ENCODE measurements at places on chromosomes 16 and 17. TPM values are rescaled to one million over a fixed set of nuclear protein-coding genes. Genes with fewer than 3 reads are reported as not detected.

DNA sequence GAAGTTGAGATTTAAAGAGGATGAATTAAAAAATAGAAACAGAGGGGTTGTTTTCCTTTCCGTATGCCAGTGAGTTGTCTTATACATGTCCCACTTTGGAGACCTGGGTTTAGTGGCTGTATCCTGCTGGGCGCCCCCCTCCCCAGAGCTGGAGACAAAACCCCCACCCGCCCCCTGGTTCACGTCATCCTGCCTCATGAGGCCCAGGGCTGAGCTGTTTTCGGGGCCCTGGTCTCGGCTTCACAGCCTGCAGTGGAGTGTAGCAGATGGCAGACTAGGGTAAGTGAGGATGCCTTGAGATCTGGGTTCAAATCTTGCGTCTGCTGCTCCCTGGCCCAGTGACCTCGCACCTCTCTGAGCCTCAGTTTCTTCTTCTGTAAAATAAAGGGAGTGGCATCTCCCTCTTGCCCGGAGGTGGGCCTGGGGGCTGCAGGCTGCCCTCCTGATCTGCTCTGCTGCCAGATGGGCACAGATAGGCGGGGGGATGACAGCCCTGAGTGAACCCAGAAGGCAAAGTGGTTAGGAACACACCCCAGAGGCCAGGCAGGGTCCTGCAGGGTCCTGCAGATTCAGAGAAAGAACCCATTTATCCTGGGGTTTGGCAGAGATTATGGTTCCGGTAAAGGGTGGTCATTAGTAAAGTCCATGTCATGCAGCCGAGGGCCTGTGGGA is 45.1 kb downstream of the SOCS3 start:
- H3K27ac ChIP-seq, result no peak overlapping the region
- DNase-seq, result no peak
- no peaks in the 10 kb centered on the region for H3K27me3 ChIP-seq
- H3K4me1 ChIP-seq, result peaks cover 3% of the 10 kb centered on the region
- H3K36me3 ChIP-seq, result no peaks in the 10 kb centered on the region

GRCh38 chr17:58083491-58084316 is 485 bp downstream of the DYNLL2 start:
- peak overlapping the region; percentile 87 for H3K4me3 ChIP-seq
- H3K27ac ChIP-seq, result no peak overlapping the region
- H3K27me3 ChIP-seq, result no peaks in the 10 kb centered on the region
- H3K4me1 ChIP-seq, result peaks cover 3% of the 10 kb centered on the region

DNA sequence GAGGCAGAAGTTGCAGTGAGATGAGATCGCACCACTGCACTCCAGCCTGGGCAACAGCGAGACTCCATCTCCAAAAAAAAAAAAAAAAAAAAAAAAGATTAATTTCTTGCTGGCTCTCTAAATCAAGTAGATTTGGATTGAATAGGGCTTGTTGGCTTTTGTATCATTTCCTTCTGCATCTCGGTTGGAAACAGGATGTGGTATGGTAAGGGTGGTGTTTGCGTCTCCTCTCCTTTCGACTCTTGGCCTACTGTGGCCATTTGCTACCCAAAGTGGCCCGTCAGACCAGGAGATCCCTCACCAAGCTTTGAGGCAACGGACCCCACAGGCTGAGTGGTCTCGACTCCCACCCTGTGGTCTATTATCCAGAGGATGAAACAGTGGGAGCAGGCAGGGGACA is 168.0 kb upstream of the IRX3 start:
- H3K4me1 ChIP-seq, result peaks cover under 1% of the 10 kb centered on the region
- H3K27me3 ChIP-seq, result no peaks in the 10 kb centered on the region
- H3K4me3 ChIP-seq, result no peak overlapping the region
- no peaks in the 10 kb centered on the region for H3K36me3 ChIP-seq

- H3K27ac ChIP-seq, result no peak overlapping the region
- DNase-seq, result no peak
- H3K4me1 ChIP-seq, result no peaks in the 10 kb centered on the region
- no peaks in the 10 kb centered on the region for H3K27me3 ChIP-seq
- H3K4me3 ChIP-seq, result peak overlapping the region; percentile 45
Observed at GRCh38 chr17:199191-199604, 17.7 kb upstream of the DOC2B start.

Gene C17orf50
- total RNA-seq, result not detected

Gene CMTM2
- total RNA-seq, result not detected

Measured in H9 (cell line).